ENCODE measurements at places on chromosomes 6 and 20.

DNA sequence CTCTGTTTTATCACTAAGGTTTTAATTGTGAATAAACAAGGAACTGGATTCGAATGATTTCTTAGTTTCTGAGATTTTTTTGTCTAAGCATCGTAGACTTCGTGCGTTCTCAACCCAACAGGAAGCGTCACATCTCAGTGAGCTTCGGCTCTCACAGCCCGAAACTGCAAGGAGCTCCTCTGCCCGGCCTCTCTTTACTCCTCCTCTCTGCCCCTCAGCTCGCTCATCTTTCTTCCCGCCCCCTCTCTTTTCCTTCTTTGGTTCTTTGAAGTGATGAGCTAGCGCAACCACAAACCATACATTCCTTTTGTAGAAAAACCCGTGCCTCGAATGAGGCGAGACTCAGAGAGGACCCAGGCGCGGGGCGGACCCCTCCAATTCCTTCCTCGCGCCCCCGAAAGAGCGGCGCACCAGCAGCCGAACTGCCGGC is 480 bp upstream of the NT5E start:
- H3K27me3 ChIP-seq, result peaks cover 19% of the 10 kb centered on the region
- H3K36me3 ChIP-seq, result no peaks in the 10 kb centered on the region
- H3K4me3 ChIP-seq, result peak overlapping the region; percentile 67
- DNase-seq, result no peak
- no peaks in the 10 kb centered on the region for H3K4me1 ChIP-seq

DNA sequence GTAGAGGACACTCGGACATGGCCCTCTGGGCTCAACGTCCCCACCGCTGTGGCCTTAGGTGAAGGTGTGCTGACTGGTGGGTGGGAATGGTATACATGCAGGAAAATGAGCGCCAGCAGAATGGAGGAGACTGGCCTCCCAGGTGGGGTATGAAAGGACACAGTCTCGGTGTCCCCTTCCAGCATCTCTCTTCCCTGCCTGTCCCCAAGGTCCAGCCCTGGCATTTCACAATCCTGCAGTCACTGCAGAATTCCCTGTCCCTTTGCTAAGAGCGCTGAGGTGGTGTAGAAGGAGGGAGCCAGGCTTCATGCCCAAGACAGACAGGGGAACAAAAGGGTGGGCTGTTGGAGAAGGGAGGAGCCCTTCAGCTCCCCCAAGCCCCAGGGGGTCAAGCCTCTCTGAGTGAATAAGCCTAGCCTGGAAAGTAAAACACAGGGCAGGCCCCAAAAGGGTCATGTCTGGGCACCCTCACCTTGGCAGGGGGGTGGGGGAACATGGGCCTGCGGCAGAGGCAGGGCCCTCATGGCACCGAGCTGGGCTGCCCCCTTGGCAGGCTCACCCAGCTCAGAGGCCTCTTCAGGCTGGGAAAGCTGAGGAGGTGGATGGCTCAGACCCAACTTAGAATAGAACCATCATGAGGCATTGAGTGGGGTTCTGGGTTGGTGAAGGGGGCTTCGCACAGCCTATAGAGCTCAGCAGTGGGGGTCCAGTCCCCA is 23.9 kb downstream of the TFEB start:
- H3K4me3 ChIP-seq, result no peak overlapping the region
- H3K27ac ChIP-seq, result peak overlapping the region; percentile 94
- H3K4me1 ChIP-seq, result peaks cover 45% of the 10 kb centered on the region
- no peaks in the 10 kb centered on the region for H3K36me3 ChIP-seq
- no peak for DNase-seq

DNA sequence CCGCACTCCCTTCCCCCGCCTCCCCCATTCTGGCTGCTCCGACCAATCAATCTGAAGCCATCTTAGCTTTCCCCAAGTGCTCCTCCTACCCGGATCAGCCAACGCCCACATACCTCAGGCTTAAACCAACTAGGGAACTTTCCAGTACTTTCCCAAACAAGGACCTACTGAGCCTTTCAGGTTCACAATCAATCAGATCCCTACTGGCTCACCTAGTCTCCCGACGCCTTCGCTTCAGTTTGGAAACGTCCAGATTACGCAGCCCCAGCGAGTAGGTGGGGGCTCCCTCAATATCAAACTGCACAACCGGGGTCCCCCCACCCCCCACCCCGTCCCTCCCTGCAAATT is 432 bp downstream of the HSPA1L start:
- H3K4me3 ChIP-seq, result peak overlapping the region; percentile 64
- H3K36me3 ChIP-seq, result no peaks in the 10 kb centered on the region
- DNase-seq, result peak; percentile 97
- H3K27me3 ChIP-seq, result no peaks in the 10 kb centered on the region
- H3K4me1 ChIP-seq, result peaks cover 5% of the 10 kb centered on the region
- H3K27ac ChIP-seq, result peak overlapping the region; percentile 100

DNA sequence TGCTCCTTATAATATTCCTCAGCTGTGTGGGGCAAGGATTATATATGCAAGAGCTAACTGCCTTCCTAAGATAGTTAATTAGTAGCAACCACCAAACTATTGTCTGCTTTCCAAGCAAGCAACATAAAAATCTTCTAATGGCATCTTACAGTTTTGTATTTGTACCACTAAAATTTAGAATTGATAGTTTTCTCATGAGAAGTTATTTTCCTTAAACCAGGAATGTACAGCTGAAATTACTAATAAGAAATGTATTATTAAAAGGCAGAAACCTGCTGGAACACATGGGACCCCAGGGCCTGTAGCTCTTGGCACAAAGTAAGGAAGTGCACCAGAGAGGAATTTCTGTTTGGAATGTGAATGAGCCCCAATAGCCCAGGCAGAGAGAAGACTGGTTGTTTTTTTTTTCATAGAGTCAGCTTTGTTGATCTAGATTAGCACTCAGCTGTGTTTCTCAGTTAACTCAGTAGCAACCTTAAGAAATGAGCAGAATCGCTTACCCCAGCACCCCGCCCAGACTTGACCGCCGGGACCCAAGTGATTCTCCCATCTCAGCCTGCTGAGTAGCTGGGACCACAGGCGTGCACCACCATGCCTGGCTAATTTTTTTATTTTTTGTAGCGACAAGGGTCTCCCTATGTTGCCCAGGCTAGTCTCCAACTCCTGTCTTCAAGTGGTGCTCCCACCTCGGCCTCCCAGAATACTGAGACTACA is 2.6 kb downstream of the MGME1 start:
- peaks cover 8% of the 10 kb centered on the region for H3K4me1 ChIP-seq
- H3K36me3 ChIP-seq, result no peaks in the 10 kb centered on the region
- H3K27ac ChIP-seq, result peak overlapping the region; percentile 97
- DNase-seq, result peak; percentile 44

- no peak overlapping the region for H3K27ac ChIP-seq
- no peaks in the 10 kb centered on the region for H3K4me1 ChIP-seq
- DNase-seq, result no peak
- H3K27me3 ChIP-seq, result no peaks in the 10 kb centered on the region
- H3K4me3 ChIP-seq, result no peak overlapping the region
- H3K36me3 ChIP-seq, result no peaks in the 10 kb centered on the region
Observed at GRCh38 chr6:20393297-20393696, 8.4 kb upstream of the E2F3 start.

DNA sequence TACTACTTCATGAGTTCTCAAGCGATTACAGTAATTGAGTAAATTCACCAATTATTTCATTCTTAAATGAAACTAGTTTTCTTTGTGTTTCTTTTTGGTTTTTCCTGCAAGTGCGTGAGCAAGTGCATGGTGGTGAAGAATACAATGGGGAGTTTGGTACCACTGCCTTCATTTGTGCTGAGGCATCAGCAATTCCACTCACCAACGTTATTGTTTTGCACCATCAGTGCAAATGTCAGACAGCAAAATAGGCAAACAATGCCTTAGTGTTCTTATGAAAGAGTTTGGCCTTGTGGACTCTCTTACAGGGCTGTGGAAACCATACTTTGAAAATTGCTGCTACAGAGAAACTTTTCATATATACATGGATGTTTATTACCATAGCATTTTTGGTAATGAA is 8.2 kb downstream of the CDH26 start:
- H3K4me1 ChIP-seq, result no peaks in the 10 kb centered on the region
- no peaks in the 10 kb centered on the region for H3K36me3 ChIP-seq
- H3K27ac ChIP-seq, result no peak overlapping the region
- no peak for DNase-seq
- H3K4me3 ChIP-seq, result no peak overlapping the region

DNA sequence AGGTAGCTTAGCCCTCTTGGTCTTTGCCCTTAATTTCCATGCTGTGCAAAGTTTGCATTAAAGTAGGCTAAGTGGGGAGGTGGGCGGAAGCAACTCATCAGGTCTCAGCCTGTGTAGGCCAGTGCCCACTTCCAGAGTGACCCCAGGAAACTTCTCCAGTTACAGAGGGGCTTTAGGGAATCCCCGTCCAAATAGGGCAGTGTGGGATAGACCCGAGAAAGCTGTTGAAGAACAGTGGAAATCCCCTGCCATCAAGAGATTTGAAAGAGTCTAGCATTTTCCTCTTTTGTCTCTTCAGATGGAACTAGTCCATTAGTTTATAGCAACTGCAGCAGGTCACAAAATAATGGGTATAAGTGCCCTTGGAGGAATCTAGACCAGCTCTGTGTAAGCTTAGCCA is 20.2 kb downstream of the SF3B5 start:
- H3K27me3 ChIP-seq, result no peaks in the 10 kb centered on the region
- H3K36me3 ChIP-seq, result no peaks in the 10 kb centered on the region
- H3K4me1 ChIP-seq, result no peaks in the 10 kb centered on the region
- H3K4me3 ChIP-seq, result no peak overlapping the region
- DNase-seq, result no peak

GRCh38 chr6:85864453-85865401 is 222.0 kb upstream of the SYNCRIP start:
- H3K27ac ChIP-seq, result no peak overlapping the region
- no peak for DNase-seq
- no peaks in the 10 kb centered on the region for H3K4me1 ChIP-seq
- H3K4me3 ChIP-seq, result no peak overlapping the region

- H3K36me3 ChIP-seq, result no peaks in the 10 kb centered on the region
- H3K27ac ChIP-seq, result no peak overlapping the region
- H3K27me3 ChIP-seq, result no peaks in the 10 kb centered on the region
- DNase-seq, result no peak
Observed at GRCh38 chr6:36020154-36020553, 4.3 kb downstream of the SLC26A8 start.

GRCh38 chr20:38935285-38935684 is 9.1 kb downstream of the FAM83D start:
- H3K27me3 ChIP-seq, result no peaks in the 10 kb centered on the region
- no peaks in the 10 kb centered on the region for H3K4me1 ChIP-seq
- H3K27ac ChIP-seq, result no peak overlapping the region

- no peaks in the 10 kb centered on the region for H3K27me3 ChIP-seq
- no peaks in the 10 kb centered on the region for H3K4me1 ChIP-seq
- DNase-seq, result no peak
- H3K27ac ChIP-seq, result no peak overlapping the region
Observed at GRCh38 chr6:145977881-145978280, 13.7 kb upstream of the SHPRH start.

GRCh38 chr20:20363434-20363798 is 4.5 kb upstream of the INSM1 start:
- no peak for DNase-seq
- H3K27ac ChIP-seq, result no peak overlapping the region
- H3K4me1 ChIP-seq, result peaks cover 10% of the 10 kb centered on the region
- peak overlapping the region; percentile 20 for H3K4me3 ChIP-seq
- no peaks in the 10 kb centered on the region for H3K36me3 ChIP-seq
- H3K27me3 ChIP-seq, result peaks cover 78% of the 10 kb centered on the region

GRCh38 chr6:120960761-120961160 is 373.5 kb downstream of the TBC1D32 start:
- H3K4me1 ChIP-seq, result no peaks in the 10 kb centered on the region
- DNase-seq, result no peak
- no peak overlapping the region for H3K27ac ChIP-seq
- no peak overlapping the region for H3K4me3 ChIP-seq

DNA sequence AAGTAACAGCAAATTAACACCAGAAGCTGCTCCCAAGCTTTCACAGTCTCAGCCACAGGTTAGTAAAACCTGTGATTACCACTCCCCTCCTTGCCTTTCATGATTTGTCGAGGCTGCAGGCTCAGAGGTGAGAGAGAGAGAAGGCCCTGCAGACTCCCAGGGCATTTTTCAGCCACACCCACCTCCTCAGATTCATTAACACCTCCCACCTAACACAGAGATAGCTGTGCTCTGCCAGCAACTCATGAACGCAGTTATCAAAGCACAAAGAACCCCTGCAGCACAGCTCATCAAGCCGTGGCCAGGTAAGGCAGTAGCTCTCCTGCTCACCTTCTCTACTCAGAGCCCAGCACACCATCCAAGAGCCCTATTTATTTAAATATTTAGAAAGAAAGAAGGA is 27.1 kb downstream of the F13A1 start:
- DNase-seq, result no peak
- H3K36me3 ChIP-seq, result no peaks in the 10 kb centered on the region
- H3K4me3 ChIP-seq, result no peak overlapping the region
- no peaks in the 10 kb centered on the region for H3K4me1 ChIP-seq

GRCh38 chr20:24166123-24166381 is 177.5 kb upstream of the GGTLC1 start:
- no peaks in the 10 kb centered on the region for H3K4me1 ChIP-seq
- H3K27ac ChIP-seq, result no peak overlapping the region
- H3K27me3 ChIP-seq, result no peaks in the 10 kb centered on the region
- H3K36me3 ChIP-seq, result no peaks in the 10 kb centered on the region

DNA sequence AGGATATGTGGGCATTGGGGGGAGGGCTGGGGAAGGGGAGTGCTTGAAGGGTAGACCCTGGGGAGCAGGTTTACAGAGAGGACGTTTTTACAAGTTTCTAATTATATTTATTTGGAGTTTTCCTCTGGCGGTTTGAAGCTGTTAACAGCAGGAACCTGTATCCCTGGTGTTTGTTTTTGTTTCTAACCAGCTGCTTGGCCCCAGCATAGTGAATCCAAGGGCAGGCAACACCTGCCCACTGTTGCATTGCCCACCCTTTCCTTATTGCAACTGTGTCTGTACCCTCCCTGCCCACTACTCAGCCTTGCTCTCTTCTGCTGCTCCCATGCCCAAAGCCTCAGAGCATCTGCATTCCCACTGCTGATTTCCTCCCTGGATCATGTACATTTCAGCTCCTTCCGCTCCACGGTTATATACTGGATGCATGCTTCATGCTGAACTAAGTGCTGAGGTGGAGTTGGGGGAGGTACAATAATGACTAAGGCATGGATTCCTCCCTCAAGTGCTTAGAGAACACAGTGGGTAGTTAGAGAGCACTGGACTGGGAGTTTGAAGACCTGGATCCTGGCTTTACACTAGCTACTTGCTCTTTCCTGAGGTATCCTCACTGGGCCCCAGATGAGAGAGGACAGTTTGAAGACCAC is 6.0 kb downstream of the SCUBE3 start:
- no peak overlapping the region for H3K4me3 ChIP-seq
- no peaks in the 10 kb centered on the region for H3K36me3 ChIP-seq
- no peak for DNase-seq
- H3K27me3 ChIP-seq, result no peaks in the 10 kb centered on the region
- H3K27ac ChIP-seq, result no peak overlapping the region

DNA sequence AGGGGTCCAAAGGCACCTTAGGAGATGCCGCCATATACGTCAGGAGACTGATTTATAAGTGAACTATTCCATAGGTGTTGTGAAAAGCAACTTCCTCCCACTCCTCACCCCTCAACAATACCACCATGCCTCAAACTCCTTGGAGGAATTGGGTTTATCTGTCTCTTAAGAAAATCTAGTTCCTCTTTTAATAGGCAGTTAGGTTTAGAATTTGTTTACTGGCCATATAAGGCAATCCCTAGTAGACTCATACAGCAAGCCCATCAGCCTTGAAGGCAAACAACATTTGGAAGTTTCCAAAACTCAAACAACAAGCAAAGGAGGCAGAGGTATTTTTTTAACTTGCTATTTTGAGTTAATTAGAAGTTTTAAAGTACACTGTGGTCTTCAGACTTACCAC is 66.1 kb downstream of the PRND start:
- no peak overlapping the region for H3K4me3 ChIP-seq
- H3K27me3 ChIP-seq, result no peaks in the 10 kb centered on the region
- no peak for DNase-seq
- no peaks in the 10 kb centered on the region for H3K36me3 ChIP-seq
- no peak overlapping the region for H3K27ac ChIP-seq

All from breast epithelium (tissue), 4 donors.